IMR-90 (cell line): ENCODE measurements at places on chromosomes 4 and X. TPM values are rescaled to one million over a fixed set of nuclear protein-coding genes. Genes with fewer than 3 reads are reported as not detected.

The BDH2 gene
- 36.4 and 52.2 TPM in 2 replicates for total RNA-seq

- no peak overlapping the region for H3K27ac ChIP-seq
- H3K36me3 ChIP-seq: no peaks in the 10 kb centered on the region
- H3K4me3 ChIP-seq: no peak overlapping the region
- no peaks in the 10 kb centered on the region for H3K27me3 ChIP-seq
- DNase-seq: no peak
Observed at GRCh38 chrX:119045884-119046283, 26.9 kb upstream of the CT47C1 start.

DNA sequence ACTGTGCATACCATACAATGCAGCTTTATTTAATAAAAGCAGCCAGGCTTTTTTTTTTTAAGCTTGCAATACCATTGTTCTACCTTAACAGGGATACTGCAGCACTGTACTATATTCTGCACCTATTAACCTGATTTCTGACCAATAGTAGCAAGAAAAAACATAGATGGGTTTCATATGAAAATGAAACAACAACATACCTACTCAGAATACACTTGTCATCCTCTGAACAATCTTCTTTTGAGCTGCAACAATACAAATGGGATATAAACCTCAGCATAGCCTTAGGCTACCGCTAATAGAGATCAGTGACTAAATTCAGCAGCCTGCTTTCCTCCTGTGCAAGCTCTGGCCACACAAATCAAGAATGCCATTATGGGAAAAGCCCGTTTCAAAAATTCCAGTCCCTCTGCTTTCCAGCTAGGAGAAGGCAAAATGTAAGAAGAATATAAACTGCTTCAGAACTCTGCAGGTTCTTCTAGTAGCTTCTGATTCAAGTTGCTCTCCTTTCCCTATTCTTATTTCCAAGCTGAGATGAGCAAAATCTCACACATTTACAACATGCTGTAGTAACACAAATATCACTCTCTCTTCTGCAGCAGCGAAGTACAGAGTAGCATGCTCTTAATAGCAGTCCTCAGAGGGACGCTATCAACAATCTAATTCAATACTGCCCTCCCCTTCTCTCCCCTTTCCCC lies 143.4 kb downstream of the KLHL13 start:
- no peaks in the 10 kb centered on the region for H3K27me3 ChIP-seq
- H3K36me3 ChIP-seq: no peaks in the 10 kb centered on the region
- H3K4me1 ChIP-seq: no peaks in the 10 kb centered on the region
- peak overlapping the region; percentile 7; the same call in 1 of the 2 replicates for H3K4me3 ChIP-seq
- DNase-seq: no peak

- no peak for DNase-seq
- no peak overlapping the region for H3K27ac ChIP-seq
- H3K4me3 ChIP-seq: no peak overlapping the region
- no peaks in the 10 kb centered on the region for H3K36me3 ChIP-seq
- H3K4me1 ChIP-seq: no peaks in the 10 kb centered on the region; the same call in 1 of the 2 replicates
Observed at GRCh38 chr4:9877123-9877522, 95.7 kb downstream of the DRD5 start.

- DNase-seq: peak; percentile 6
- no peaks in the 10 kb centered on the region for H3K4me1 ChIP-seq
- H3K27ac ChIP-seq: no peak overlapping the region
- H3K4me3 ChIP-seq: no peak overlapping the region
- no peaks in the 10 kb centered on the region for H3K36me3 ChIP-seq
Observed at GRCh38 chr4:150619042-150619441, 37.1 kb downstream of the MAB21L2 start.

The TMPRSS11F gene
- total RNA-seq: not detected in 2 replicates
